Muscle of back (tissue), 13 donors: ENCODE measurements at places on chromosomes 4 and X. TPM values are rescaled to one million over a fixed set of nuclear protein-coding genes. Genes with fewer than 3 reads are reported as not detected.

Gene YY2
- 2.2 TPM for polyA plus RNA-seq

Gene PNMA6E
- not detected for polyA plus RNA-seq

Gene SMR3B
- not detected for polyA plus RNA-seq

Gene CFAP299
- polyA plus RNA-seq = not detected

Gene GRIA2
- polyA plus RNA-seq = 4.9 TPM

Gene MAGEE1
- polyA plus RNA-seq = 4.1 TPM

Gene NSUN7
- polyA plus RNA-seq = 0.67 TPM

Gene WDFY3
- 22.3 TPM for polyA plus RNA-seq

Gene SMIM10
- polyA plus RNA-seq = 12.8 TPM

Gene ZAR1
- not detected for polyA plus RNA-seq

Gene ABCG2
- 4.6 TPM for polyA plus RNA-seq

Gene SUPT20HL2
- polyA plus RNA-seq = 0.21 TPM

Gene GAB3
- 11.3 TPM for polyA plus RNA-seq

Gene RHOXF2
- not detected for polyA plus RNA-seq

Gene TMEM150C
- polyA plus RNA-seq = 3.4 TPM

Gene HMX1
- polyA plus RNA-seq = 0.21 TPM

Gene SOD3
- polyA plus RNA-seq = 26.4 TPM

Gene FAT1
- 118 TPM for polyA plus RNA-seq

Gene LANCL3
- polyA plus RNA-seq = 0.39 TPM

Gene CSN2
- not detected for polyA plus RNA-seq

Gene DCHS2
- polyA plus RNA-seq = 9.7 TPM

Gene NXF2B
- not detected for polyA plus RNA-seq

Gene ZFYVE28
- polyA plus RNA-seq = 1.5 TPM

Gene EXOC1L
- polyA plus RNA-seq = not detected

Gene VSIG4
- polyA plus RNA-seq = 22.3 TPM

Gene SLC10A4
- polyA plus RNA-seq = 0.68 TPM

Gene TLR1
- polyA plus RNA-seq = 2.7 TPM

Gene TMPRSS11B
- not detected for polyA plus RNA-seq

Gene COX7B2
- not detected for polyA plus RNA-seq

Gene SPANXA2
- not detected for polyA plus RNA-seq

Gene PRKG2
- polyA plus RNA-seq = 0.26 TPM

Gene ZXDA
- 2.6 TPM for polyA plus RNA-seq

Gene SLITRK4
- 2.5 TPM for polyA plus RNA-seq

Gene RIPPLY1
- polyA plus RNA-seq = 0.24 TPM

Gene GPR173
- 14.4 TPM for polyA plus RNA-seq

Gene PPEF2
- polyA plus RNA-seq = not detected

Gene CFP
- polyA plus RNA-seq = 1.9 TPM

Gene DUSP21
- polyA plus RNA-seq = not detected

Gene L1CAM
- 4.0 TPM for polyA plus RNA-seq

Gene TLL1
- polyA plus RNA-seq = 4.5 TPM

Gene ETDB
- not detected for polyA plus RNA-seq

Gene BEX4
- polyA plus RNA-seq = 56.7 TPM

Gene DMRTC1B
- polyA plus RNA-seq = 1.5 TPM
